ENCODE measurements at places on chromosomes 11 and 22.

- peaks cover 2% of the 10 kb centered on the region for H3K4me1 ChIP-seq
- peaks cover 15% of the 10 kb centered on the region for H3K36me3 ChIP-seq
- H3K27ac ChIP-seq: no peak within 1 kb of the TSS
- no peaks in the 10 kb centered on the region for H3K27me3 ChIP-seq
- peak; percentile 35 for DNase-seq
Measured at GRCh38 chr22:50269970-50270665, at the start of gene MAPK11. TSS of gene MAPK11 (minus strand) at chr22:50270380. CDS start at chr22:50270292, 88 bp downstream.

DNA sequence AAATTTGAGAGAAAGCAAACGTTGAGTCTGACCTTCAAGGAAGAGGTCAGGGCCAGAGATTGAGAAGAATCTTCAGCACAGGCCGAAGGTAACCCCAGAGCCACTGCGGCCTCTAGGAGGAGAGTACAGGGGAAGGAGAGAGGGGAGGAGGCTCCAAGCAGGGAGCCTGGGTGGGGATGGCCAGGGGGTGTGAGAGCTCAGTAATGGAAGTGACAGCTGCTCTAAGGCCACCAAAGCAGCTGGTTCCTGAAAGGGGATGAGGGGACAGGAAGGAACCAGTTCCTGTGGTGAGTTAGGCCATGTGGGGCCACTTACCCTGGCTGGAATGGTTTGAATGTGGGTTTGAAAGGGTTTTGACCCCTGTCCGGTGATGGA, 46.1 kb downstream of the PISD start:
- H3K27me3 ChIP-seq: no peaks in the 10 kb centered on the region
- DNase-seq: no peak
- no peak overlapping the region for H3K4me3 ChIP-seq
- H3K36me3 ChIP-seq: peaks cover 7% of the 10 kb centered on the region
- H3K27ac ChIP-seq: peak overlapping the region; percentile 43

DNA sequence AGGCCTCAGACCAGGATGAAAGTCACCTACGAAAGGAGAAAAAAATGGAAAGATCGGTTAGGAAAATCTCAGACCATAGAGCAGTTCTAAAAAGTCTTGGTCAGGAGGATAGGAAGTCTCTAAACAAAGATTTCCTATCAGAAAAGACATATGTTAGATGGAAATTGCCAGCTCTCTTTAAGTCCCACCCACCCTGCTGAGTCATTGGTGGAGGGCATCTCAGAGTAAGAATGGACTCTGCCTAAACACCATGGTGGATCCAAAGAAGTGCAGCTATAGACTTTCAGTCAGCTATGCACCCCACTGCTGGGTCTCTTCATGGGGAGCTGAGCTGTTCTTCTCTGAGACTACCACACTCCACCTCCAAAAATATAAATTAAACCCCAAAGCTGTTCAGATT, 3.7 kb downstream of the OR8B2 start:
- H3K36me3 ChIP-seq: no peaks in the 10 kb centered on the region
- H3K27me3 ChIP-seq: no peaks in the 10 kb centered on the region
- no peak overlapping the region for H3K4me3 ChIP-seq
- no peak overlapping the region for H3K27ac ChIP-seq

DNA sequence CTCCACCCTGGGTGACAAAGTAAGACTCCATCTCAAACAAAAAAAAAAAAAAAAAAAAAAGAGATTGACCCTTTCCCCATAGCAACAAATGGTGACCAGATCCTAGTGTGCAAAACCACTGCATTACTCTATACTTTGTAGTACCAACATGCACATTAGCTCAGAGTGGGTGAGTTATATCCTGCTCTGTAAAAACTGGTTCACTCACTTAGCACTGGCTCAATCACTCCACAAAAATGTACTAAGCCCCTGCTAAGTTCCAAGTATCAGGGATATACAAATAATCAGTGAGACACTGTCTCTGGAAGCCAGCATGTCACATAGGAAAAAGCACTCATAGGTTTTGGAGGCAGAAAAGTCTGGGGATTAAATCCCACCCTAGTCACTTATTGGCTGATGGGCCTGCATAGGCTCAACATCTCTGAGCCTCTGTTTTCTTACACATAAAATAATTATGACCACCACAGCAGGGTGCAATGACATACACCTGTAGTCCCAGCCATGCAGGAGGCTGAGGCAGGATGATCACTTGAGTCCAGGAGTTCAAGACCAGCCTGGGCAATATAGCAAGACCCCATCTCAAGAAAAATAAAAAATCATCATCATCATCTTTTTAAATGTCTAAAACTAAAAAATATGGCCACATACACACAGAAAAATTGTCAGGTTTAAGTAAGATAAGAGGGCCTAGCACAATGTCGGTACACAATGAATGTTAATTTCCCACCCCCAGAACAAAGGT, 11.9 kb downstream of the FAM168A start:
- no peaks in the 10 kb centered on the region for H3K4me1 ChIP-seq
- H3K4me3 ChIP-seq: no peak overlapping the region
- no peaks in the 10 kb centered on the region for H3K36me3 ChIP-seq
- H3K27ac ChIP-seq: no peak overlapping the region
- no peaks in the 10 kb centered on the region for H3K27me3 ChIP-seq

DNA sequence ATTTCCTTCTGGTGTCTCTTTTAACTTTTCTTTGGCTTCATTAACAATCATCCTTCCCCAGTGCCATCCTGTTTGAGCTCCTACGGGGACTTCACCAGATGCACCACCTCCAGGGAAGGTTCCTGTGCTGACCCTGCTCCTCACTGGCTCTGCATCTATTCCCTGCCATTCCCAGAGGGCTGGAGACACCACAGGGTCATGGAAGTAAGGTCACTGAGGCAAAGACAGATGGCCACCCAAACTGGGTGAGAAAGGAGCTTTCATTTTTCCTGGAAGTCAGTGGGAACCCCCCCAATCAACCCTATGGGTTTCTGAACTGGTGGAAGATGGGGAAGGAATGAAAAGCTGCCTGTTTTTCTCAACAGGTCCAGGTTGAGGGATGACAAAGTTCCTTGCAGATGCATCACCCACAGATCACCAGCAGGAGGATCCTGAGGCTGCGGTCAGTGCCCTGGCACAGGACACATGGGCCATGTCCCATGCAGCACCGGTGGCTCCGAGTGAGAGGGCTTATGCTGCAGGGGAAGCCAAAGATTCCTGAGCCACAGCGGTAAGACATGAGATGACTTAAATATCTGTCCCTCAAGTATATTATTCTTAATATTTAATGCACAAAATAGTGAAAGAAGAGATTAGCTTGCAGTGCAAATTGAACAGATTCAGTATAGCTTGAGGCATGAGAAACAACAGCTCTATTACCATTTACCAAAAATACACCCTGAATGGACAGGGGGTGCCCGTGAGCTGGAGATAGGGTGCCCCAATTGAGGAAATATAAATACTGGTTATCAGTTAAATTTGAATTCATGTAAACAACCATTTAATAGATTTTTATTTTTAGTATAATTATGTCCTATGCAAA, 73.0 kb upstream of the VPREB1 start:
- DNase-seq: no peak
- no peaks in the 10 kb centered on the region for H3K27me3 ChIP-seq
- H3K27ac ChIP-seq: no peak overlapping the region
- H3K4me3 ChIP-seq: no peak overlapping the region
- H3K36me3 ChIP-seq: no peaks in the 10 kb centered on the region

DNA sequence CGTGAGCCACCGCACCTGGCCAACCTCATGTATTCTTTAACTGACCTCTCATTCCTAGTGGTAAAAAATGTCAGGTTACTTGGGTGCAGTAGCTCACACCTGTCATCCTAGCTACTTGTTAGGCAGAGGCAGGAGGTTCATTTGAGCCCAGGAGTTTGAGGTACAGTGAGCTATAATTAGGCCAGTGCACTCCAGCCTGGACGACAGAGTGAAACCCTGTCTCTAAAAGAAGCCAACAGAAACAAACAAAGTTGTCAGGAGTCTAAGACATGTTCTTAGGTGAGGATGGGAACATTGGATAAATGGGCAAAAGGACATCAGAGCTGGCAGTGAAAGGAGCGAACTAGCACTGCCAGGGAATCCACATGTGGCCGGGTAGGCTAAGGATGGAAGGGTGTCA, 18.1 kb downstream of the MADD start:
- H3K4me3 ChIP-seq: no peak overlapping the region
- H3K27ac ChIP-seq: no peak overlapping the region
- no peaks in the 10 kb centered on the region for H3K4me1 ChIP-seq
- no peak for DNase-seq
- peaks cover 87% of the 10 kb centered on the region for H3K36me3 ChIP-seq

- no peaks in the 10 kb centered on the region for H3K27me3 ChIP-seq
- no peak overlapping the region for H3K27ac ChIP-seq
- H3K36me3 ChIP-seq: no peaks in the 10 kb centered on the region
- DNase-seq: no peak
Measured at GRCh38 chr11:75055511-75055910, 41.2 kb downstream of the OR2AT4 start.

GRCh38 chr11:66020618-66021357, 5.5 kb downstream of the CATSPER1 start:
- H3K4me1 ChIP-seq: no peaks in the 10 kb centered on the region
- no peak overlapping the region for H3K27ac ChIP-seq
- H3K4me3 ChIP-seq: no peak overlapping the region
- no peaks in the 10 kb centered on the region for H3K27me3 ChIP-seq
- no peak for DNase-seq

- no peaks in the 10 kb centered on the region for H3K27me3 ChIP-seq
- no peaks in the 10 kb centered on the region for H3K4me1 ChIP-seq
- peaks cover 88% of the 10 kb centered on the region for H3K36me3 ChIP-seq
- no peak overlapping the region for H3K4me3 ChIP-seq
- H3K27ac ChIP-seq: no peak overlapping the region
- no peak for DNase-seq
Measured at GRCh38 chr11:64903291-64903833, 13.6 kb downstream of the ATG2A start.

- no peak overlapping the region for H3K27ac ChIP-seq
- no peak for DNase-seq
Measured at GRCh38 chr11:83401506-83402225, 115.5 kb upstream of the CCDC90B start.

Data from small intestine (tissue), 16 donors.